CD4-positive, alpha-beta T cell treated with Interleukin-2 at 100 ng/mL for 4 hours (primary cell): ENCODE measurements at places on chromosomes 6 and 20.

DNA sequence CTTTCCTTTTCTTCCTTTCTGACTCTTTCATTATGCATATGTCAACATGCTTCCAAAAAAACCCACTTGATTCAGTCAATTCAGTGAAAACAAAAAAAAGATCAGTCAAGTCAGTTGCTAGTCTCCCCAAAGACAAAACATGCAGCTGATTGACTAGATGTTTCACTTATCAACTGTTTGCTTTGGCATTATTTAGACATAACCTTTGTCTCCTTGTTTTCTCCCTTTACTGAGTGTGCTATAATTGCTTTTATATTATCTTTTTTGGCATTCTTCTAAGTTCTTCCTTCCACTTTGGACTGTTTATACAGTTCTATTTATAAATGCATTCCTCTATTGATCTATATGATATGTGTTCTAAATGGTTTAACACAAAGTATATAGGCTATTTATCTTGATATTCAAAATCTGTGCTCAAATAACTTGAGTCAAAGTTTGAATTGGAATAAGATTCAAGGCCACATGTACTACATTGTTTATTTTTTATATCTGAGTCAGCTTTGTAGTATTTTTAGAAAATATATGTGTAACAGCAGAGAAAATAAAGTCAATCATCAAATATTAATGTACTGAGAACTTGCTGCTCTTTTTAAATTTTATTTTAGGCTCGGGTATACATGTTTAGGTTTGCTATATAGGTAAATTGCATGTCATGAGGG lies 260.5 kb downstream of the CENPW start:
- DNase-seq: no peak

GRCh38 chr20:57993716-57994431 lies 234.6 kb downstream of the ANKRD60 start:
- DNase-seq: no peak

- DNase-seq: no peak
Observed at GRCh38 chr6:10874207-10874606, 7.6 kb downstream of the GCM2 start.

DNA sequence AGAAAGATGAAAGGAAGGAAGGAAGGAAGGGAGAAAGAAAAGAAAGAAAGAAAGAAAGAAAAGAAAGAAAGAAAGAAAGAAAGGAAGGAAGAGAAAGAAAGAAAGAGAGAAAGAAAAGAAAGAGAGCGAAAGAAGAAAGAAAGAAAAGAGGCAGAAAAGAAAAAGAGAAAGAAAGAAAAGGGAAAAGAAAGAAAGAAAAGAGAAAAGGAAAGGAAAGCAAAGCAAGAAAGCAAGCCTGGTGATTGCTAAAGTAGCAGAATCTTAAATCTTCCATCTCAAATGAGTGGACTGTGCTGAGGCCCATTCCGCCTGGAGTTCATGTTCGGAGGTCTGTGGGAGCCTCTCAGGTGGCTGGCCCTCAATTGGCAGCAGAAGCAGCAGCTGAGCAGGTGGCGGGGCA lies 148.4 kb downstream of the TFAP2A start:
- DNase-seq: no peak

DNA sequence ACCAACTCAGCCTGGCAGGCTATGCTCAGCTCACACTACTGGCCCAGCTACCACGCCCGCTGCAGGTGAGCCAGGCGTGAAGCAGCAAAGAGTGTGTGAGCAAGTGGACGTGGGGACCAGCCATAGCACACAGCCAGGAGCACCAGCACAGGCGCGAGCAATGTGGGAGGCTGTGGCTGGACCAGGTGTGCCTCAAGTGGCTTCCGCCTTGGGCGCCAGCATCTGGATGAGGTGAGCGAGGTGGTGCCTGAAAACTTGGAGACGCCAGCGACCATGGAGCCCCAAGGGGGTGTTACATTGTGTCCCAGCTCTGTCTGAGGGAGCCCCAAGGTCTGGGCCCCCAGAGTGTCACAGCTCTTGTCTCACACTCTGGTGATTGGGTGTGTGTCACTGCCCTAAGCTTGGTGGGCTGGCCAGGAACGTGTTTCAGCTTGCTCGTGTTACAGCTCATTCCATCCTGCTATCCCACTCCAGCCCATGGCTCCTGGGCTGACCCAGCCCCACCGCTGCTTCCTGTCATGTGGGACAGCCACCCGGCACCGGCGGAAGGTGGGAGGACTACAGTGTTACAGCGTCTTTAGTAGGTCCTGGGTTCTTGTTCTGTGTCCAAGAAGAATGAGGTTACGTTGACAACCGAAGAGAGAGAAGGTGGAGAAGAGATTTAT lies 508.0 kb upstream of the MMS22L start:
- no peak for DNase-seq

DNA sequence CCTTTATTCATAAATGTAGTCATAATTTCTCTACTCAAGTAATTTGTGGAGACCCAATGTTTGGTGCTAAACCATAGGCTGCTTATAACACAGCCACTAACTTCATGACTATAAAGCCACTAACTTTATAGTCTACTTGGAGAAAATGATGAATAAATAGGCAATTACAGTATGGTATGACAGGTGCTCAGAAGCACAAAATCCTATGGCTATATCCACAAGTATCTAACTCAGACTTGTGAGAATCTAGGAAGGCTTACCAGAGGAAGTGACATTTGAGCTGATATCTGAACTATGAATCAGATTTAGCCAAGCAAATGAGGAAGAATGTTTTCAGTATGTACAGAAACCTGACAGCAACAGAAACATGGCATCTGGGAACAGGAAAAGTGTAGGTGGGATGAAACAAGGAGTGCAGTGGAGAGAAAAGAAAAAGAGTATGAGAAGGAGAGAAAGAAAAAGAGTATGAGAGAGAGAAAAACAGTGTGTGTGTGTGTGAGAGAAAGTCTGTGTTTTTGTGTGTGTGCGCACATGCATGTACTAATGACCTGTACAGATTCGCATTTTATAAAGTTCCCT lies 59.9 kb downstream of the REV3L start:
- DNase-seq: no peak

- no peak for DNase-seq
Observed at GRCh38 chr6:41997456-41997855, 52.9 kb upstream of the TAF8 start.

DNA sequence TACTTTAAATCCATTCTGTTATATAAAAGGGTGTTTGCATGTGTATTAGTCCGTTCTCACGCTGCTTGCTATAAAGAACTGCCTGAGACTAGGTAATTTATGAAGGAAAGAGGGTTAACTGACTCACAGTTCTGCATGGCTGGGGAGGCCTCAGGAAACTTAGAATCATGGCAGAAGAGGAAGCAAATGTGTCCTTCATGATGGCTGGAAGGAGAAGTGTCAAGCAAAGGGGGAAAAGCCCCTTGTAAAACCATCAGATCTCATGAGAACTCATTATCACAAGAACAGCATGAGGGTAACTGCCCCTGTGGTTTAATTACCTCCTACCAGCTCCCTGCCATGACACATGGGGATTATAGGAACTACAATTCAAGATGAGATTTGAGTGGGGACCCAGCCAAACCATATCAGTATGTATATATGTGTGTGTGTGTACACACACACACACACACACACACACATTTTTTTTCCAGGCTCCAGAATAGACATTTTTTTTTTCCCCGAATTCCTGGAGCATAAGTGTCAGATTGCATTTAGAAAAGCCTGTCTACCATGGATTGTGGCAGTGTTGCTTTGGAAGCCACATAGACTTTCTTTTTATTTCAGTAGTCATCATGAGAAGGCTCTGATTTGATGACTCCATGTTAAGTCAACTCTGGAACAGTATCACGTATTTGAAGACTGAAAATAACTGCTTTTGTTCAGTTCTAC lies 31.5 kb downstream of the KDM1B start:
- DNase-seq: no peak

GRCh38 chr6:122753000-122753687 lies 26.4 kb upstream of the FABP7 start:
- no peak for DNase-seq

DNA sequence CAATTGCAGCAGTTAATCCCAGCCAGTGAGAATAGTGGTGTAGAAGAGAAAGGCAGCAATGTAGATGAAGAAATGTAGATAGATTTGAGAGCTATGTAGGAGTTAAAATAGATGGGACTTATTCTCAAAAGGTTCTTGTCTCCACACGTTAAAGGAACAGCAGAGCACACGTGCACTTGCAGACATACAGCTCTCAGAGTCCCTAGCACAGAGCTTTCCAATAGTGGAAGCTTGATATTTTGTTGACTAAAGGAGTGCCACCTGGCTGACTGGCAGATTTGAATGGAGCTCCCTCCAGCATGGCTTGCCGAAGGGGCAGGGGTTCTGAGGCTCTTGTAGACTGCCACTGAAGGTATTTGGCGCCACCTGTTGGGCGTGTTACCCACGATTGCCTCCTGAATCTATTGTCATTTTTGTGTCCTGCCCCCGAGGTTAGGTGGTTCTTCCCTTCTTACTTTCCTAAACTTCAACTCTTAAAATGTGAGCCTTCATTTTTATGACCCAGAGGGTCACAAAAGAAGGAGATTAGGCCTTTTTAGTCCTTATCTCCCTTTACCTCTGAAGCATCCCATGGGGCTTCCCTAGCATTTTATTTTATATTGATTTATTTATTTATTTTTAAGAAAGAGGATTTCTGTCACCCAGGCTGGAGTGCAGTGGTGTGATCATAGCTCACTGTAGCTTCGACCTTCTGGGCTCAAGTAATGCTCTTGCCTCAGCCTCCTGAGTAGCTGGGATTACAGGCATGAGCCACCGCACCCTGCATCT lies 16.4 kb downstream of the BRD2 start:
- DNase-seq: peak; percentile 90

DNA sequence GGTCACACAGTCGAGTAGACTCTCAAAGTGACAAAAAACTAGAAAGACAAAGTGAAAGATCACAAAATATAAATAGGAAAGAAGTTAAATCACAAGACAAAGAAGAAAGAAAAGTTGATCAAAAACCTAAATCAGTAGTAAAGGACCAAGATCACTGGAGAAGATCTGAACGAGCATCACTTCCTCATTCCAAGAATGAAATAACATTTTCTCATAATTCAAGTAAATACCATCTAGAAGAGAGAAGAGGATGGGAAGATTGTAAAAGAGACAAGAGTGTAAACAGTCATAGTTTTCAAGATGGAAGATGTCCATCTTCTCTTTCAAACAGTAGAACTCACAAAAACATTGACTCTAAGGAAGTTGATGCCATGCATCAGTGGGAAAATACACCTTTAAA lies 31.6 kb upstream of the GJA10 start:
- DNase-seq: no peak

GRCh38 chr20:24117383-24117782 lies 128.8 kb upstream of the GGTLC1 start:
- DNase-seq: no peak
